ENCODE measurements at places on chromosomes 7 and 10. TPM values are rescaled to one million over a fixed set of nuclear protein-coding genes. Genes with fewer than 3 reads are reported as not detected.

DNA sequence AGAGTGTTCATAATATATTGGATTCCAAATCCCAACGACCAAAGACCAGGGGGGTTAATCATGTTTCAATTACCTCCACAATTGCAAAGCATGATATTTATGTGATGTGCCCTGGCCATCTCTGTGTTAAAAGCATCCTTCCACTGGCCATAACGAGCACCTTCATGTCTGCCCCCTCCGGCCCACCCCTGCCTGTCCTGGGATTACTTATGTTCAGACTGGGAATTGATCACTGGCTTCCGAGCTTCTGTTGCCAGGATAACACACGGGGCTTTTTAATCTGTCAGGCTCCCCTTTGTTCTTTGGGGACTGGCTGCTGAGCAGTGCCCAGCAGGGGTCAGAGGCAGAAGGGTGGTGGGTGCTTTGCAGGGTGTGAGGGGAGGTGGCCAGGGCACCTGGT is 13.7 kb upstream of the CHST15 start:
- DNase-seq = no peak

DNA sequence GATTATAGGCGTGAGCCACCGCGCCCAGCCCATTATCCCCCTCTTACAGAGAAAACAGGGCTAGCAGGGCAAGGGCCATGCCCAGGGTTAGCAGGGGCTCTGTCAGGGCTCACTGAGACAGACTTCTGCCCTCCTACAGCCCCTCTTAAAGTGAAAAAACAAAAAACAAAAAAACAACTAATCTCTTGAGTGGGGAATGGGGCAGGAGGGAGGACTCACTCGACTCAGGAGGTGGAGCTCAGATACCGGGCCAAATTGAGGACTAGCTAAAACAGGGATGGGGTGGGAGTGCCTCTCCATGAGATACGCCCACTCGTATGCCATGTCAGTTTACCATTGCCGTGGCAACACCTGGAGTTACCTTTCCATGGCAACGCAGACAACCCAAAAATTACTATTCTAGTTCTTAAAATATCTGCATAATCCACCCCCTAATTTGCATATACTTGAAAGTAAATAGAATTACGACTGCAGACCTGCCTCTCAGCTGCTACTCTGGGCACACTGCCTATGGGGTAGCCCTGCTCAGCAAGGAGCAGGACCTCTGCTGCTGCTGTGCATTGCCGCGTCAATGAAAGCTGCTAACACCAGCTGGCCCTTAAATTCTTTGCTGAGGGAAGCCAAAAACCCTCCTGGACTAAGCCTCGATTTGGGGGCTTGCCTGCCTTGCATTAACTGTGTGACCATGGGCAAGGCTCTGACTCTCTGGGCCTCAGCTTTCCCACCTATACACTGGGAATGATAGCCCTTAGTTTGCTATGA is 13.4 kb downstream of the SSC4D start:
- peak; percentile 59 for DNase-seq

Gene NPY
- not detected for total RNA-seq

DNA sequence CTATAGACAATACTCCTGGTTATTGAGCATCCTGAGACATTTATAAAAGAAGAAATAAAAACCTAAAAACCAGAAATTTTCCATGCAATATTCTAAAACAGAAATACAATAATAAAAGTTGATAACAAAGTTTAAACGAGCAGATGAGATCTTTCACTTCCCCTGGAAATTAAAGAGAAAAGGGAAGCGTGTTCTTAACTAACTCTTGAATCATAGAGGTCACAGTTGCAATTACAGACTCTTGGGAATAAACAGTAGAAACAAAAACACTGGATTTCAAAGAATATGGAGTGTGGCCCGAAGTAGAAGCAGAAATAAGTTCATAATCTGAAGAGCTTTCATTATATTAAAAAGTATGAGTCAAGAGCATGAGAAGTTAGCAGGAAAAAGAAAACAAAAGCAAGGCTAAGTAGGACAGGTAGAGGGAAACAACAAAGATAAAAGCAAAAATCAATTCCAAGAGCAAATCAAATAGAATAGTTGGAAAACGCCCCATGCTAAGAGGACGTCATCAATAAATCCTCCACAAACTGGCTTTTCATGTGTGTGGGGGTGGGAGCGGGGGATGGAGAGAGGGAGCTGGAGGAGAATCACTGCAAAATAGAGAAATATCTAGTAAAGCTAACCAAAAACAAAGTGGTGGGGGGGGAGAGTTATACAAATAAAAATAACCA is 55.2 kb upstream of the C10orf71 start:
- DNase-seq = no peak

Gene GALNT17
- total RNA-seq = not detected

GRCh38 chr7:97847791-97848190 is 24.4 kb downstream of the ASNS start:
- DNase-seq = peak; percentile 50

GRCh38 chr10:8392216-8392615 is 337.7 kb downstream of the GATA3 start:
- DNase-seq = no peak

DNA sequence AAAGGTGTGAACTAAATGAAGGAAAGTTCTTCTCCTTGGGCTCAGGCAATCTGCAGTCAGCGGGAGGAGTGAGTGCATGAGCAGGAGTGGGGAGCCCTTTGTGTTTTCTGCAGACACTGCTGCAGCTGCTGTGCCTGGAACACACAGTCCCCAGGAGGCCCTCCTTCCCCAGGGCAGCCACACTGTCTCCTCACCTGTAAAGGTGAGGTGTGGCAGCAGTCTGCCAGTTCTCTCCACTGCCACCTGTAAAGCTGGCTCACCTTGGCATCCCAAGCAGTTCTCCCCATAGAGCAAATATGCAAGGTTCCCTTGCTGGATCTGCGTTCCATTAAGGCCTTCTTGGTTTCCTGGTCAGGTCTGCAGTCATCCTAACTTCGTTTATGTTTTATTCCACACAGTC is 5.2 kb upstream of the VWC2 start:
- DNase-seq = no peak

- DNase-seq = no peak
These were observed 29.7 kb upstream of the GPR146 start for GRCh38 chr7:1014681-1015080.

- no peak for DNase-seq
These were observed 763.3 kb downstream of the SORCS1 start for GRCh38 chr10:106401161-106401560.

Measured in Karpas-422 (cell line).